ENCODE measurements at places on chromosomes 7 and 10.

DNA sequence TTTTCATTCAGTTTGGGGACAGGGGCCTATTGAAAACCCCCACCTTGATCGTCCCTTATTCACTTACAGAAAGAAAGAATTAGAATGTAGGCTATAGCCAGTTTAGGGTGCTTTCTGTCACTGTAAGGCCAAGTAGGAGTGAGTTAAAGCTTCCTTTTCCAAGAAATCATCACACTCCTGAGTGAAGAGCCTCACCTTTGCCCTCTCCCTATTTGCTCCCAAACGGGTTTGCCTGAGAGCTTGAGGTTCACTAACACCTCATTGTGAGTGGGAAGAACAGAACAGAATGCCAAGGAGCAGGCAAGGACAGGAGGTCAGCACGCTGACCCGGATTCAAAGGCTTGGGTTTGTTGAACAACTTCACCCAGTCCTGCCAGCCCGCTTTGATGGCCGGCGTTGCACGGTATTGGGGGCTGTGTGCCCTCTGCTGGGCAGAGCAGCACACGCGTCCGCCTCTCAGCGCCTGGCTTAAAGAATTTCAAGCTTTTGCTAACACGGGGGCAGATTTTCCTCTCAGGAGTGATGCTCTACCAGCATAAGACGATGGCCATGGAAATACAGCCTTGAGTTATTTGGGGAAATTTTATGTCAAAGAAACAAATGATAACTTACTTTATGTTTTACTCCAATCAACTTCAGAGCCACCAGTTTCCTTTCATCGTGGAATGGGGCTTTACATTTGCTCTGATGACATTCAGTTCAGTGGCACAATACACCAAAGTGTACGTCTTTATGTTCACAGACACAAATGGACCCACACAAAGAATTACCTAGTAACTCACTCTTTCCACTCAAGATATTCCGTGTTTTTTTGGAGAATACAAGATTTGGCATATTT lies 470.0 kb downstream of the SUGCT start:
- DNase-seq: peak; percentile 74

GRCh38 chr10:110859206-110859972 lies 12.3 kb upstream of the PDCD4 start:
- DNase-seq: no peak

DNA sequence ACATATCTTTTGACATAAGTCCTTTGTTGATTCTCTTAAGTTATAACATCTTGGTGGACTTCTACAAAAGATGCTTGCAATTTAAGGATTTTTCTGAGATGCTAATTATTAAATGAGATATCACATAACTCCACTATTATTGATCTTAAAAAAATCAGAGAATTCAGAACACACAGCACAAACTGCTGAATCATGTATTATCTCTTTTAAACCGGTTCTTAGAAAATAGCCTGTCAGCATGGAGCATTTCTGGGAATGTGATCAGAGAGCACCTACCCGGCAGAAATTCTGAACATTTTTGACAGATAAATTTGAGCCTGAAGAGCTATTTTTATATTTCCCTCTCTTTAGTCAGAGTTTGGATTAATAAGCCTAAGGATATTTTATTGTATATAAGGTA lies 50.2 kb upstream of the PCLO start:
- DNase-seq: no peak

- DNase-seq: no peak
These were observed 1.1 kb downstream of the FKBP9 start for GRCh38 chr7:32958046-32959025.

DNA sequence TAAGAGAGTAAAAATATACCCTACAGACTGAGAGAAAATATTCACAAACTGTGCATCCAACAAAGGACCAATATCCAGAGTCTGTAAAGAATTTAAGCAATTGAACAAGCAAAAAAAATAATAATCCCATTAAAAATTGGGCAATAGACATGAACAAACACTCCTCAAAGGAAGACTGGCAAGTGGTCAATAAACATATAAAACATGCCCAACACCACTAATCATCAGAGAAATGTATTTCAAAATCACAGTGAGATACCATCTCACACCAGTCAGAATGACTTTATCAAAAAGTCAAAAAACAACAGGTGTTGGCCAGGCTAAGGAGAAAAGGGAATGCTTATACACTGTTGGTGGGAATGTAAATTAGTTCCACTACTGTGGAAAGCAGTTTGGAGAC lies 21.9 kb upstream of the ZNF804B start:
- no peak for DNase-seq

GRCh38 chr10:30254926-30255325 lies 94.2 kb downstream of the MTPAP start:
- DNase-seq: no peak

- DNase-seq: no peak
These were observed 202.3 kb upstream of the LRRN3 start for GRCh38 chr7:110888641-110889040.

DNA sequence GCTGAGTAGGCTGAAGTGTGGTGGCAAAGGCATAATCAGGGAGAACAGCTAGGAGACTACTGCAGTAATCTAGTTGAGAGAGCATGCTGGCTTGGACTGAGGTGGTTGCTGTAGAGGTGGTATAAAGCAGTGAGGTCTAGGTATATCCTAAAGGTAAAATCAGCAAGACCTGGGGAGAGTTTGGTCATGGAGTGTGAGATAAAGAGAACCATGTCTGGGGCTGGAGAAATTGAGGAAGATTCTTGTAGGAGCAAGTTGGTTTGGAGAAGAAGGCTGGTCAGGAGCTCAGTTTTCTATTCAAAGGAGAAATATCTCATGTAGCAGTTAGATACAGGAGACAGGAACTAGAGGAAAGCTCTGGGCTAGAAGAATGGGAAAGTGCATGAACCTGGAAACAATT lies 32.9 kb upstream of the ST7 start:
- no peak for DNase-seq

DNA sequence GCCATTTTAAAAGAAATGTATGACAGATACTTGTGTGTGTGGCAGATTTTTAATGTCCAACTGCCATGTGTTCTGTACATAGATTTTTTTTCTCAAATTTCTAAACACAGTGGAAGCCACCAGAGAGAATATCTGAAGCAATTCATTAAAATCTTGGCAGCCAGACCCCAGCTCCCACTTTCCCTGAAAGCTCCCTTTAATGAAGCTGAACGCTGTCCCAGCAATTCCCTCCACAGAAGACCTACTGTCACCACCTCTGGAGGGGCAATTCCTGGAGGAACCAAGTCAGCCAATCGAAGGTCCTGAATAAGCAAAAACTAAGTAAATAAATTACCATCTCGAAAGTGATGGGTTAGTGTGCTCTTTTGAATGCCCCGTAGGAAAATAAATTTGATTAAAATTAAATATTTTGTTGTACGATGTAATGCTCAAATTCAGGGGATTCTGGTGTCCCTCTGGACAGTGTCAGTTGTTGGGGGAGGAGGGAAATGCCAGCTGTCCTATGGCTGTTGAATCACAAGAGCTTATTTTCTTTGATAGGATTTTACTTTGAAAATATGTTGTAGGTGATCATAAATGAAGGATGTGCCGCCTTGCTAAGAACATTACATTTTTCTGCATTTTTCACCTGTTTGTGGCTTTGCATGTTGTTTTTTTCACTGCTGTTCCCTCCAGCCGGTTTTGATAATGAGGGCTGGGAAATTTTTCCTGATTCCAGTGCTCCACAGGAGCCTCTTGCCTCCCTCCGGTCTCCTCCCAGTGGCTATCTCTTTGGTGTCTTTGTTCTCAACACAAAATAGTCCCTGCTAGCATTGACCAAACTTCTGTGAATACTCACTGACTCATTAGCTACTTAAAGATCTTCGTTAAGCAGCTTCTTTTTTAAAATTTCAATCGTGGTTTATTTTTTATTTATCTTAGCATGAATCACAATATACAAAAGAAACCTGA lies 9.2 kb upstream of the GSAP start:
- DNase-seq: no peak

DNA sequence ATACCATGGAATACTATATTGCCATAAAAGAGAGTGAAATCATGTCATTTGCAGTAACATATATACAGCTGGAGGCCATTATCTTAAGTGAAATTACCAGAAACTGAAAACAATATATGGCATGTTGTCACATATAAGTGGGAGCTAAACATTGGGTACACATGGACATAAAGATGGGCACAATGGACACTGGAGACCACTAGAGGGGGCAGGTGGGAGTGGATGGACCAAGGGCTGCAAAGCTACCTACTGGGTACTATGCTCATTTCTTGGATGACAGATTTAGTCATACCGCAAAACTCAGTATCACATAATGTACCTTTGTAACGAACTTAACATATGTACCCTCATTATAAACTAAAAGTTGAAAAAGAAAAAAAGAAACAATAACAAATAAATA lies 1167.6 kb downstream of the NXPH1 start:
- DNase-seq: no peak

DNA sequence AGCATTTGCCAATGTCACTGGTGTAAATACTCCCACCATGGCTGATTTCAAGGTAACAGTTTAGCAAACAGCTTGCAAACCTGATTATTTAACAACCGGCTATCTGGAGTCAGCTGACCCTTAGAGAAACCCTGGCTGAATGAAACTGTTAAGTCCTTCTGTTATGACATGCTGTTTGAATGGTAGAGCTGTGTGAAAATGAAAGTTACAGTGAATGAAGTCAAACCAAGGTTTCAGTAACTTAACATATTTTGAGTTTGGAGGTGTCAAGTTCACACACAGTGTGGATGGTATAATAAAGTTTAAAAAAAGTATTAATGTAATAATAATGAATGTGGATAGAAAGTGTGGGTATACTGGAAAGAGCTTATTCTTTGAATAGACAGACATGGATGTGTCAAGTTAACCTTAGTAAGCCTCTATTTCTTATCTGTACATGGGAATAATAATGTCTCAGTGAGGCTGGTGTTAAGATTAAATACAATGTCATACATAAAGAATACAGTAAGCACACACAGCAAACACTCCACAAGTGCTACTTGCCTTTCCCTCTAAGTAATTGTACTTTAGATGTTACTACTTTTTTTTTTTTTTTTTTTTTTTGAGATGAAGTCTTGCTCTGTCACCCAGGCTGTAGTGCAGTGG lies 150.4 kb downstream of the TAX1BP1 start:
- no peak for DNase-seq

DNA sequence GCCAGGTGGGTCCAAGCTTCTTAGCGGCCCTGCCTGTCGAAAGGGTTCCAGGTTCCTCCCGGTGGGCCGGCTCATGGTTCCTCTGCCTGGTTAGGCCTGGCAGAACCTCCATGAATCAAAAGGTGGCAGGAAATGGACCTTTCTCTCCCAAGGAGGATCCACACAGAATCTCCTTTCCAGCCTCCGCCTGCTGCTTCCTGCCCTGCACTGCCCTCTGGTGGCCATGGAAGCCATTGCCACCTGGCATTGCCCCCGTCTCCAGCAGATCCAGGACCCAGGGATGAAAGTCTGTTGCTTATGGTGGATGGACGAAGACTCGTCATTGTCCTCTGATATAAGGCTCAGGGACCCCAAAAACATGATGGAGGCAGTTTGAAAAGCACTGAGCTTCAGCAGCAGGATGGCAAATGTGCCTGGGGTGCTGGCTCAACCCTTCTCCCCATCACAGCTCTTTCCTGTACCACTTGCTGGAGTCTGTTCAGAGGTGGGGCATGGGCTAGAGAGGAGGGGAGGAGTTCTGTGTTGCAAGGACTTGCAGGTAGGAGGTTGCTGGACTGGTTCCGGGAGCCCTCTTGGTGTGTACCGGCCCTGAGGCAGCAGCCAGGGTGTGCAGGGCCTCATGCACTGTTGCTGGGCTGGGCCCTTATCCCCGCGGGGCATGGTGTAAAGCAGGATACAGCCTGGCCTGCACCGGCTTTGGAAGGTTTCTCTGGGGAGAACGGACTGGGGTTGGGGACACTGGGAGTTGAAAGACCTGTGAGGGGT lies 11.3 kb upstream of the INMT start:
- DNase-seq: peak; percentile 85

DNA sequence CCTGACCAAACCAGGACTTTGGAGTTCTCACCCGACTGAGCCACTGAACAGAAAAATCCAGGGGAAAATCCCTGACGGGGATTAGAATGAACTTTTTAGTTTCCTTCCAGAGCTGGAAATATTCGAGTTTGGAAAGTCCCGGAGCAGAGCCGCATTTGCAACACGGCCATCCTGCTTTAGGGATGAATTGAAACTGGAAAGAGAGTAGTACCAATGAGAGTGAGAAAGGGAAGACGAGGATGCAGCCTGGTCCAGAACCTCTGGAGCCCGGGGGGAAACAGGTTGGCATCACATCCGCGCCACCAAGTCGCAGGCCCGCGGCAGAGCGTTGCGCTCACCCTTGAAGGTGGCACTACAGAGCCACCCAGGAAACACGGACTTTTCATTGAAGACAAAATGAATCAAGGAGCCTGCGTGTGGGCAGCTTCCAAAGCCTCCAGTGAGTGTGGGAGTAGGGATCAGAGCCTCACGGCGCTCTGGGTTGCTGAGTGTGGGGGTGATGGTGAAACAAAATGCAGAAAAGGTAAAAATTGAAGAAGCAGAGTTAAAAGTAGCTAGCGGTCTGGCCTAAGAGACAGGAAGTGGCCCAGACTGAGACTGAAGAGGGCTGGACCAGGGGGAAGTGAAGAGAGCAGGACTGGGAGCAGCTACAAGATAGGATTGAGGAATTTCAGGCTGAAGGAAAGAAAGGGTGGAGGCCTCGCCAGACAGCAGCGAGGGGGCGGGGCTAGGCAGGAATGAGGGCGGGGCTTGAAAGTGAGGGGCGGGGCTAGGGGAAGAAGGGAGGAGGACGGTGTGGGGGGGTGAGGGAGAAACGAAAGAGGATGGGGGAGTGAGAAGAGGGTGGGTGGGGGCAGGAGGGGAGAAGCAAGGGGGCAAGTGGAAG lies 1.8 kb downstream of the SMURF1 start:
- DNase-seq: peak; percentile 63

GRCh38 chr10:87867453-87867852 lies 4.0 kb downstream of the PTEN start:
- DNase-seq: no peak

DNA sequence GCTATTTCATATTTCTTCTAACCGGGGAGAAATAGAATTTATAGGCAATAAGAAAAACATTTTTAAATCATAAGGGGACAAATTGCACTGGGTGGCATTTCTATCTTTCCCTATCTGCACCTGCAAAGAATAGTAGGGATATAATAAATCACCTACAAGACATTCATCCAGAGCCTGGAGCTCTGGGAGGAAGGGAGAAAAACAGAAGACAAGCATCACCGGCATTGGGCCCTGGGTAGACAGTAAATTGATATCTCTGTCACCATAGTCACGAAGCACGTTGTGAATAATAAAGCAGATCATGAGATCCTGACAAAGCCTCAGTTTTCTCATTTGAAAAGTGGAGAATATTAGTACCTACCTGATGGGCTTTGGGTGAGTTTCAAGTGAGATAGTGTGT lies 685.6 kb downstream of the XPNPEP1 start:
- DNase-seq: no peak

GRCh38 chr10:29078919-29079318 lies 210.0 kb upstream of the LYZL1 start:
- DNase-seq: no peak

DNA sequence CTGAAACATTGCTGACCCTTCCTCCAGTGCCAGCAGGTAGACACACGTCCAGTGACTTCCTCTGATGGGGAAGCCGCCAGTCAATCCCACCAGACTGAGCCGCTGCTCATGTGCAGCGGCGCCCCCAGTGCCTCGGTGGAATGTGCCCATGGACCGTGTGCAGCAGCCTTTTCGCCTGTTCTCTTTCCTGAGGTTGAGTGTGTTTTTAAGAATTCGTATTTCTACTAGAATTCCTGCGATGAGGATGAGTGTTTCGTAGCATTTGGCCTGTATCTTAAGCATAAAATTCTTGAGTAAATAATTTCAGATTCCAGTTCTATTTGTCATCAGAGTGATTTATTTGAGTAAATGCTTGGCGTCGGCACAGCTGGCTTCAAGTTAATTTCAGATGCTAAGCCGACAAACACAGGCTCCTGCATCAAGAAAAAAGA lies 35.4 kb downstream of the BNIP3 start:
- no peak for DNase-seq
